ENCODE measurements at places on chromosomes 7 and 10. TPM values are rescaled to one million over a fixed set of nuclear protein-coding genes. Genes with fewer than 3 reads are reported as not detected.

CAPZA2 gene
- 404 TPM for total RNA-seq

TBXAS1 gene
- total RNA-seq = 8.1 TPM

GJC3 gene
- total RNA-seq = not detected

NKX2-3 gene
- 0.07 TPM for total RNA-seq

PRSS2 gene
- not detected for total RNA-seq

SFTPA2 gene
- total RNA-seq = not detected

TCAF2 gene
- 7.1 TPM for total RNA-seq

MINDY4 gene
- 2.2 TPM for total RNA-seq

POU6F2 gene
- not detected for total RNA-seq

GALNT17 gene
- not detected for total RNA-seq

IL15RA gene
- total RNA-seq = 16.7 TPM
